HepG2 (cell line): ENCODE measurements at places on chromosomes 3 and 15. TPM values are rescaled to one million over a fixed set of nuclear protein-coding genes. Genes with fewer than 3 reads are reported as not detected.
A peak's percentile ranks its signal among the peaks of the same experiment; 100 is the strongest.

- no peaks in the 10 kb centered on the region for H3K4me1 ChIP-seq
- no peak for DNase-seq
- no peak overlapping the region for H3K27ac ChIP-seq
- peaks cover 32% of the 10 kb centered on the region; the same call in 2 of the 3 replicates for H3K27me3 ChIP-seq
- H3K36me3 ChIP-seq, result no peaks in the 10 kb centered on the region
- H3K4me3 ChIP-seq, result no peak overlapping the region
Observed at GRCh38 chr3:38684546-38684945, 35.1 kb upstream of the SCN5A start.

GRCh38 chr3:43759938-43760337, 69.2 kb downstream of the ABHD5 start:
- H3K27me3 ChIP-seq, result no peaks in the 10 kb centered on the region
- no peak overlapping the region for H3K4me3 ChIP-seq
- H3K4me1 ChIP-seq, result peaks cover 19% of the 10 kb centered on the region; the same call in 1 of the 2 replicates
- H3K36me3 ChIP-seq, result no peaks in the 10 kb centered on the region
- H3K27ac ChIP-seq, result no peak overlapping the region

GRCh38 chr3:34268032-34268709, 469.7 kb downstream of the PDCD6IP start:
- H3K36me3 ChIP-seq, result no peaks in the 10 kb centered on the region
- no peak overlapping the region for H3K4me3 ChIP-seq
- no peaks in the 10 kb centered on the region for H3K4me1 ChIP-seq

GRCh38 chr3:129614435-129614834, 8.0 kb upstream of the PLXND1 start:
- H3K4me1 ChIP-seq, result peaks cover 87% of the 10 kb centered on the region
- no peaks in the 10 kb centered on the region for H3K36me3 ChIP-seq
- H3K27me3 ChIP-seq, result no peaks in the 10 kb centered on the region; the same call in 2 of the 3 replicates

DNA sequence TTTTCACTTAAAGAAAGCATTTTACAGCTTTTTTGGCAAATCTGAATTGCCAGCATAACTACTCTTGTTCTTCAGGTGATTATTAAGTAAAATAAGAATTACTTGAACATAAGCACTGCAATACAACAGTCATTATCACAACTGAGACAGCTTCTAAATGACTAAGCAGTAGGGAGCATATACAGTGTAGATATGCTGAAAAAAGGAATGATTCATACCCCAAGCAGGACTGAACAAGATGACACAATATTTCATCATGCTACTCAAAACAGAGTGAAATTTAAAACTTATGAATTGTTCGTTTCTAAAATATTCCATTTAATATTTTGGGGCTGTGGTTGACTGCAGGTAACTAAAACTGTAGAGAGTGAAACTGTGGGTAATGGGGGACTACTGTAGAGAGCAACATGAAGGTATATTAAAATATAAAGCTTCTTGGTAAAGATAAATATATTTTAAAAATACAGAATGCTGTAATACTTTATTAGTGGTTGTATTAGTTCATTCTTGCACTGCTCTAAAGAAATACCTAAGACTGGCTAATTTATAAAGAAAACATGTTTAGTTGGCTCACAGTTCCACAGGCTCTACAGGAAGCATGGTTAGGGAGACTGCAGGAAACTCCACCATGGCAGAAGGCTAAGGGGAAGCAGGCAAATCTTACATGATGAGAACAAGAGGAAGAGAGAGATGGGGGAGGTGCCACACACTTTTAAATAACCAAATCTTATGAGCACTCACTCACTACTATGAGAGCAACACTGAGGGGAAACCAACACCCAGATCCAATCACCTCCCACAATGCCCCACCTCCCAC, 84.8 kb downstream of the DCLK3 start:
- H3K27me3 ChIP-seq, result no peaks in the 10 kb centered on the region
- no peak overlapping the region for H3K4me3 ChIP-seq
- H3K36me3 ChIP-seq, result no peaks in the 10 kb centered on the region
- H3K27ac ChIP-seq, result no peak overlapping the region

- H3K4me1 ChIP-seq, result no peaks in the 10 kb centered on the region
- H3K4me3 ChIP-seq, result no peak overlapping the region
- H3K27me3 ChIP-seq, result no peaks in the 10 kb centered on the region
Observed at GRCh38 chr15:60079210-60079609, 75.1 kb downstream of the FOXB1 start.

GRCh38 chr3:167450195-167450594, 23.6 kb downstream of the SERPINI2 start:
- DNase-seq, result no peak
- no peaks in the 10 kb centered on the region for H3K4me1 ChIP-seq
- no peaks in the 10 kb centered on the region for H3K27me3 ChIP-seq

DNA sequence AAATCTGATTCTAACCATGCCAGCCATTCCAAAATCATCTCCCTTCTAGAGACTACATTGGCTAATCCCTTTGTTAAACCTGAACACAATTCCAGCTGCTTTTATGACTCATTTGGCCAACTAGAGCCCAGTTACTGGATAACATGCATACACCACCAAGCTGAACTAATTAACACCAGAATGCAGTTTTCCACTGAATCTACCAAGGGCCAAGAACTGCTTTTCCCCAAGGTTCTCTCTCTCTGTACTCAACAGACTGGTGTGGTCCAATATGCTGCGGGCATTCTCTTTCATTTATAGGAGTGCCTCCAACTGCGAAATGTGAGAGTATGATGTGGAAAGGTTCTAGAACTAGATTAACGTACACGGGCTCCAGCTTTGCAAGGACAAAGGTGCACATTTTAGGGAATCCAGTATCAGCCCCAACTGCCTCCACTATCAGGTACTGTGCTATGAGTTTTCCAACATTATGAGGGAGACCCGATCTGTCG, 1.5 kb downstream of the CHSY1 start:
- peaks cover 62% of the 10 kb centered on the region for H3K4me1 ChIP-seq
- no peak overlapping the region for H3K27ac ChIP-seq
- H3K36me3 ChIP-seq, result no peaks in the 10 kb centered on the region; the same call in 2 of the 3 replicates
- H3K4me3 ChIP-seq, result peak overlapping the region; percentile 77

Gene CATSPER2
- 0.53 and 0.66 TPM in 2 replicates for total RNA-seq

Gene PLA2G4F
- not detected in 2 replicates for total RNA-seq

Gene CMC1
- total RNA-seq, result 29.5 and 32.3 TPM in 2 replicates
